CD8-positive, alpha-beta memory T cell (primary cell): ENCODE measurements at places on chromosomes 1 and 21. TPM values are rescaled to one million over a fixed set of nuclear protein-coding genes. Genes with fewer than 3 reads are reported as not detected.

DNA sequence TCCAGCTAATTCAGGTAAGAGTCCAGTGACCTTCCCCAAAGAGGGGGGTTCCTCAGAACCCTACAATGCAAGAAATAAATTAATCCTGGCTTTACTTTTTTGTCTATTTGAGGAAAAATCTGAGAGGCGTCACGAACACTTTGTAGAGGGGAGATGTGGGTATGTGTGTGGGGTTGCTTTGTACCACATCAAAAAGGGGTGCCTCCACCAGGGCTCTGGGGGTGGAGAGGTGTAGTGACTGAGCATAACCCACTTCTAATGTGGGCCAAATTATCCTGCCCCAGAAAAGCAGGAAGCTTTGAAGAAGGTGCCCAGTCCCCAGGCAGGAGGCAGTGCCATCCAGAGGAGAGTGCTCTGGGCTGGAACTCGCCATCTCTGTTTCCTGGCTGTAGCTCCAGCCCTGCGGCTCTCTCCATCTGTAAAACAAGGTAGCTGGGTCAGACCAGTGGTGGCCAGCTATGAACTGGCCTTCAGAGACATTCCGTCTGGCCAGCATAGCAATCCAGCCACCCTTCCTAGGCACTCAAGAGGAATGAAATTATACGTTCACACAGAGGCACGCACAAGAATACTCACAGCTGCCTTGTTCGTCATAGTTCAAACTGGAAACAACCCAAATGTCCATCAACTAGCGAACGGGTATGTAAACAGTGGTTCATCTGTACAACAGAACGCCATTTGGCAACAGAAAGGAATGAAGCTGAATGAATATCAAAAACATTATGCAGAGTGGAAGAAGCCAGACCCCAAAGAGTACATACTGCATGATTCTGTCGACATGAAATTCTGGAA, 45.4 kb upstream of the TNFRSF1B start:
- H3K4me3 ChIP-seq: no peak overlapping the region
- no peaks in the 10 kb centered on the region for H3K27me3 ChIP-seq
- no peaks in the 10 kb centered on the region for H3K36me3 ChIP-seq

DNA sequence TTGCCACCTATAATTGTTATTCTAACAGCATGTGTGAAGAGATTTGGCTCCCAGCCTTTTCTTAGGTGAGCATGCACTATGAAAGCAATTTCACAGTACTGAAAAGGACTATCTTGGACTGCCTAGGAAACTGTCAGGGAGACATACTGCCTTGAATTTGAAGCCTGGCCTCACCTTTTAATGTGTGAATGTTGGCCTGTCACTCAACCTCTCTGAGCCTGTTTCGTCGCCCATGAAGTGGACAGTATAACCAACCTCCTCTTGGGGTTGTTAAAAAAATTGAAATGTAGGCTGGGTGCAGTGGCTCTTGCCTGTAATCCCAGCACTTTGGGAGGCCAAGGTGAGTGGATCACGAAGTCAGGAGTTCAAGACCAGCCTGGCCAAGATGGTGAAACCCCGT, 20.4 kb upstream of the POU2F1 start:
- no peaks in the 10 kb centered on the region for H3K4me1 ChIP-seq
- no peak for DNase-seq
- no peak overlapping the region for H3K27ac ChIP-seq
- H3K4me3 ChIP-seq: no peak overlapping the region
- H3K36me3 ChIP-seq: no peaks in the 10 kb centered on the region

DNA sequence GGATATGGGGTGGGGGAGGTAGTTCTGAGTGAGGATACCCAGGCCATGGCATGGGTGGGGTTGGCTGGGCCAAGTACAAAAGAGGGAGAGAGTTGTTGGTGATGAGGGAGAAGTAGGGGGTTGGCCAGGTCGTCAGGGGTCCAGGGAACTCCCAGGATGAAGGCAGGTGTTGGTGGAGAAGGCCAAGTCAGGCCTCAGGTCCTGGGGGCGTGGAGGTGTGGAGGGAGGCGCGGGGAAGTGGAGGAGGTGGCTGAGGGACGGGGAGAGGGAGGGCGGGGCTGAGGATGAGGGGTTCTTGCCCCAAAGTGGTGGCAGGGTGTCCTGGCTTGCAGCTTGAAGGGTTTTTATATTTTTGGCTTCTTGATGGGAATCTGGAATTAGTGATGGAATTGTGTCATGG, 61.1 kb downstream of the FOXO6 start:
- H3K27ac ChIP-seq: no peak overlapping the region
- no peak overlapping the region for H3K4me3 ChIP-seq
- no peak for DNase-seq

- no peak overlapping the region for H3K27ac ChIP-seq
- DNase-seq: no peak
- no peaks in the 10 kb centered on the region for H3K36me3 ChIP-seq
Observed at GRCh38 chr1:175131095-175131494, 61.5 kb downstream of the KIAA0040 start.

DNA sequence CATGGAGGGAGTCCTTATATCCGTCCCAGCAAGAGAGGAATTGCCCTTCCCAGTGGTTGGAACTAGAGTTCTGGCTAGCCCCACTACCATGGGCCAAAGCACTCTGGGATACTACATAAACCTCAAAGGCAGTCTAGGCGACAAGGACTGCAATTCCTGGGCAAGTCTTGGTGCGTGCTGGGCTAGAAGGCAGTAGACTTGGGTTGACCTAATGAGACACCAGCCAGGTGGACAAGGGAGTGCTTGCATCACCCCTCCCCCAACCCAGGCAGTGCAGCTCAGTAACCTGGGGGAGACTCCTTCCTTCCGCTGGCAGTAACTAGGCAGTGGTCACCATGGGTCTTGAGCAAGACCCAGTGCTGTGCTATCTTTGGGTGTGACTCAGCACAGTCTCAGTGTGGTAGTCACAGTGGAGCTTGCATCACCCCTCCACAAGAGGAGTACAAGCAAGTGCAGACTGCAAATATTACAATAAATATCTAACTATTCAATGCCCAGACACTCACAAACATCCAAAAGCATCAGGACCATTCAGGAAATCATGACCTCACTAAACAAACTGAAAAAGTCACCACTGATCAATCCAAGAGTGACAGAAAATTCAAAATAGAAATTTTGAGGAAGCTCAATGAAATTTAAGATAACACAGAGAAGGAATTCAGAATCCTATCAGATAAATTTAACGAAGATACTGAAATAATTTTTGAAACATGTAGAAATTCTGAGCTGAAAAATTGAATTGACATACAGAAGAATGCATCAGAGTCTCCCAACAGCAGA, 84.7 kb upstream of the LYPLAL1 start:
- H3K4me1 ChIP-seq: no peaks in the 10 kb centered on the region
- no peak overlapping the region for H3K27ac ChIP-seq
- H3K36me3 ChIP-seq: no peaks in the 10 kb centered on the region

- no peak overlapping the region for H3K4me3 ChIP-seq
- no peaks in the 10 kb centered on the region for H3K36me3 ChIP-seq
- peaks cover 8% of the 10 kb centered on the region for H3K4me1 ChIP-seq
- H3K27ac ChIP-seq: no peak overlapping the region
Observed at GRCh38 chr1:11335417-11336056, 62.5 kb downstream of the UBIAD1 start.

GRCh38 chr1:161718559-161719324, 2.6 kb upstream of the FCRLB start:
- DNase-seq: no peak
- H3K4me3 ChIP-seq: no peak overlapping the region
- H3K4me1 ChIP-seq: peaks cover 6% of the 10 kb centered on the region
- no peaks in the 10 kb centered on the region for H3K27me3 ChIP-seq

- H3K27me3 ChIP-seq: peaks cover 7% of the 10 kb centered on the region
- peaks cover 5% of the 10 kb centered on the region for H3K4me1 ChIP-seq
- H3K36me3 ChIP-seq: no peaks in the 10 kb centered on the region
- DNase-seq: peak; percentile 21
Observed at GRCh38 chr1:158117854-158118704, 62.6 kb upstream of the CD1D start.

- H3K4me1 ChIP-seq: no peaks in the 10 kb centered on the region
- H3K4me3 ChIP-seq: no peak overlapping the region
- H3K27ac ChIP-seq: peak overlapping the region; percentile 3
Observed at GRCh38 chr1:61170328-61171238, 88.2 kb downstream of the NFIA start.

DNA sequence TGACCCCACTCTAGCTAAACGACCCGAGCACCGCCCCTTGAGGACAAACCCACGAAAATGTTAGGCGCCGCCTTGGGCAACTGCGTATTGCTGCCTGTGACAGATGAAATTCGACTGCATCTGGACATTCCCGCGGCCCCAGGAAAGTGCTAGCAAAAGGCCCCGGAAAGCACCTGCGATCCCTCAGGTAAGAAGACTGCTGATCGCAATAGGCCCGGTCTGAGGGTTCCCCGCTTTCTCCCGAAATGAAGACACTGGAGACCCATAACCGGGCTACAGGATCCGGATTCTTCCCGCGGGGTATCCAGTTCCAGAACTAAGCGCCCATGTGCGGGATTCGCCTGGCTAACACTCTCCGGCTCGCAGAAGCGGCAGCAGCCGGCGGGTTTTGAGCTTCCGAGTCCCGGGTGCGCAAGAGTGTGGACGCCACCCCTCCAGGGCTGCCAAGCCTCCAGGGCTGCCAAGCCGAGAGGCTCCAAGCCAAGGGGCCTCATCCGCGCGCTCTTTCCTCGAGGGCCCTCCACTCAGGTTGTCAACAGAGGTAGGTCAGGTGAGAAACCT, 157.9 kb upstream of the NBPF11 start:
- H3K4me1 ChIP-seq: no peaks in the 10 kb centered on the region
- no peak for DNase-seq
- no peaks in the 10 kb centered on the region for H3K36me3 ChIP-seq

DNA sequence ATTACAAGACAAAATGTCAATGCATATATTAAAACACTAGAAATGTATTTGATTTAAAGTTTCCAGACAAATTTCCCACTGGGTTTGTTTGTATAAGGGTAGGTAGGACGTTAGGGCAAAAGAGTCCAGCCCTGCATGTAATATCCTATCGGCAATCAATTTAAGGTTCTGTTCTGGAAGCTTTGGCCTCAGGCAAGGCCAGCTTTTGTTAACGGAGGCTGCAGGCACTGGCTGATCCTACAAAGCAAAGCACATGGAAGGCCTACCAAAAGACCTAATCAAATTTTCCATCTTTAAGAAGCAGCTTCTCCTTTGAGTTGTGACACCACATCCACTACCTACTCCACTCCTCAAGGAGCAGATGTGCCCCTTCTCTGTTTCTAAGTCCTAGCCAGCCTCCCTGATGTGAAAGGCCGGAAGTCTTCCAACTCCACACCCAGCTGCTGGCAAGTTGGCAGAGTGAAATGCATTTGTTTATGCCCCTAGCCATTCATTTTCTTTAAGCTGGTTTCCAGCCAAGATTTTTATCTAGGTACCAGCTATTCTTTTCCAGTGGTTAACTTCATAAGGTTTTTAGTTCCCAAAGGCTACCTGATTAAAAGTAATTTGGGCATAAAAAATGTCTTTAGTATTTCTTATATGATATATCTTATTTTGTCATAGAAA, 452.6 kb downstream of the PTBP2 start:
- no peak overlapping the region for H3K27ac ChIP-seq
- no peak overlapping the region for H3K4me3 ChIP-seq
- H3K36me3 ChIP-seq: no peaks in the 10 kb centered on the region
- no peak for DNase-seq

DNA sequence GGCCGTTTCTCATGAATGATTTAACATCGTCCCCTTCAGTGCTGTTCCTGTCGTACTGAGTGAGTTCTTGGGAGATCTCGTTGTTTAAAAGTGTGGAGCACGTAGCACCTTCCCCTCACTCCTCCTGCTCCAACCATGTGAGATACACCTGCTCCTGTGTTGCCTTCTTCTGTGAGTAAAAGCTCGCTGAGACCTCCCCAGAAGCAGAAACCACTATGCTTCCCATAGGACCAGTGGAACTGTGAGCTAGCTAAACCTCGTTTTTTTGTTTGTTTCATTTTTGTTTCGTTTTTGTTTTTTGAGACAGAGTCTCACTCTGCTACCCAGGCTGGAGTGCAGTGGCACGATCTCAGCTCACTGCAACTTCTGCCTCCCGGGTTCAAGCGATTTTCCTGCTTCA, 198.6 kb downstream of the NCAM2 start:
- no peak for DNase-seq
- H3K27me3 ChIP-seq: no peaks in the 10 kb centered on the region
- peak overlapping the region; percentile 48 for H3K27ac ChIP-seq
- no peaks in the 10 kb centered on the region for H3K36me3 ChIP-seq
- no peak overlapping the region for H3K4me3 ChIP-seq

- DNase-seq: no peak
- H3K36me3 ChIP-seq: no peaks in the 10 kb centered on the region
- no peaks in the 10 kb centered on the region for H3K4me1 ChIP-seq
Observed at GRCh38 chr1:59885160-59885832, 41.3 kb downstream of the CYP2J2 start.

DNA sequence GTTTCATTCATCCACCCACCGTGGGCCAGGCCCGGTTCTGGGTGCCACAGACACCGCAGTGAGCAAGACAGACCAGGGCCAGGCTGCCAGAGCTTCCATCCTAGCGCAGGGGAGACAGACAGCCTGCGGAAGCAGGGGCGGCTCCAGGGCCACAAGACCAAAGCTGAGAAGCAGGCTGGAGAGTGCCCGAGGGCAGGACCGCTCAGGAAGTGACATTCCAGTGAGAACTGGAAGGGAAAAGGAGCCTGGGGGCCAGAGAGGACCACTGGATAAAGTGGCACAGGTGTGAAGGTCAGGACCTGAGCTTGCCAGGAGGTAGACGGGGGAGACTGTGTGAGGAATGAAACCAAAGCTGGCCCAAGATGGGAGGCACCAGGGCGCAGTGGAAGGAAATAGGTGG, 59.5 kb upstream of the EFHD2 start:
- no peaks in the 10 kb centered on the region for H3K36me3 ChIP-seq
- no peaks in the 10 kb centered on the region for H3K27me3 ChIP-seq
- H3K4me1 ChIP-seq: peaks cover 39% of the 10 kb centered on the region
- no peak overlapping the region for H3K27ac ChIP-seq
- H3K4me3 ChIP-seq: no peak overlapping the region

DNA sequence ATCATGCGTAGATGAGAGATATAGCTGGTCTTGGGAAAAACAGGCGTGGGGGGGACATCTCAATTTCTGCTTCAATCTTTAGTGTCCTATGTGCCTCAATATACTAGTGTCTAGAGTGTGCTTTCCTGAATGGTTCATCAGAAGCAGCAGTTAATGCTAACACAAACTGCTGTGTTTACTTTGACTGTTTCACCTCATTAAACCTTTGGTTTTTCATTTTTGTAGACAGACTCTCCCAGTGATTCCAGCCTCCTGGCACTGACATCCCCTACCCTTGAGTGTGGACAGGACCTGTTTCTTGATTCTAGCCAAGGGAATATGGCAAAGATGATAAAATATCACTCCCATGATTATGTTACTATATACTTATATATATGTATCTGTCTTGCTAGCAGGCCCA, 37.6 kb downstream of the ZYG11A start:
- H3K27me3 ChIP-seq: no peaks in the 10 kb centered on the region
- H3K27ac ChIP-seq: no peak overlapping the region
- H3K4me3 ChIP-seq: no peak overlapping the region

TNFSF4 gene
- total RNA-seq: 28.4 TPM

LCE6A gene
- not detected for total RNA-seq

DHDDS gene
- total RNA-seq: 47.9 TPM

SNRPE gene
- total RNA-seq: 421 TPM

KCNC4 gene
- total RNA-seq: 6.4 TPM

AADACL4 gene
- not detected for total RNA-seq

PDZK1 gene
- not detected for total RNA-seq

SELENOF gene
- 158 TPM for total RNA-seq
